ENCODE measurements at places on chromosomes 5 and 9.

DNA sequence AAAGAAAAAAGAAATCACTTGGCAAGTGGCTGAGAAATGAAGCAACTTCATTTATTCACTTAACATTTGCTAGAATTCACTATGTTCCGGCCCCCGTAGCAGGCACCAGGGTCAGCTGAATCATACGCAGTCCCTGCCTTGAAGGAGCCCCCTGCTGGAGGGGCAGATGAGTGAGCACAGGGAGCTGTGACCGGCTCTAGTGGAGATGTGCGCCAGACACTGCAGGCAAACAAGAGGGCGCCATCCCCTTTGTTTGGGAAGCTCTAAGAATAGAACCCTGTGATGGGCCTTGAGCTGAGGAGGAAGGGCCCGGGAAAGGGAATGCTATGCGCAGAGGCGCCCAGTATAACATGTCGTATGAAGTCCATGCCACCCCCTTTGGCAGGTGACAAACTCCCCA is 20.2 kb upstream of the RPL26L1 start:
- no peak for DNase-seq

- no peak for DNase-seq
Observed at GRCh38 chr5:141003031-141003430, 36.8 kb downstream of the PCDHAC2 start.

GRCh38 chr9:93132946-93133680 is 938 bp downstream of the NINJ1 start:
- no peak for DNase-seq

DNA sequence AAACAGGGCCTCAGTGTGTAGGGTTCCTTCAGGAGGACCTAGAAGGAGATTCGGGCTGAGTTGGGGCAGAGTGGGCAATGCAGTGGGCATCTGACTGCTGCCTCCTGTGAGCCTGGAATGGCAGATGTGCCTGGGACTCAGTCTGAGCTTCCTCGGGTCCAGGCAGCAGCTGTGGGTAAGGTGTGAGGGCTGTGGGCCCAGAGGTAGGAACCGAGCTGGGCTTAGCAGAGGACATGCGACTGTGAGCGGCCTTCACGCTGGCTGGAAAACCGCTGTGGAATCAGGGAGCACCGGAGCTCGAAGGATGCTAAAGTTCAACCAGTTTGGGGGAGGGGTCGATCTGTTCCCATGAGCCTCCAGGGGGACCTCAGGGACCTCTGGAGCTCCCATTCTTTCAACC is 137.0 kb downstream of the PAX5 start:
- no peak for DNase-seq

DNA sequence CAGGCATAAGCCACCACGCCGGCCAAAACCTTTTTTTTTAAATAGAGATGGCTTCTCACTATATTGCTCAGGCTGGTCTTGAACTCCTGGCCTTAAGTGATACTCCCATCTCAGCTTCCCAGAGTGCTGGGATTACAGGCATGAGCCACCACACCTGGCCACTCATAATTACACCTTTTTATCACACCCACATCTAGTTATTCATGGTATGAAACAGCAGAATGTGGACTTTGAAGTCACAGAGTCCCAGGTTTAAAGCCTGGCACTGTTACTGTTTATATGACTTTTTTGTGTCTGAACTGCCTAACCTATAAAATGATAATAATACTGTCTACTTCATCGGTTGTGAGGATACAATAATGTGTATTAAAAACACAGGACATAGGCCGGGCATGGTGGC is 23.1 kb downstream of the ZNF346 start:
- DNase-seq: no peak

DNA sequence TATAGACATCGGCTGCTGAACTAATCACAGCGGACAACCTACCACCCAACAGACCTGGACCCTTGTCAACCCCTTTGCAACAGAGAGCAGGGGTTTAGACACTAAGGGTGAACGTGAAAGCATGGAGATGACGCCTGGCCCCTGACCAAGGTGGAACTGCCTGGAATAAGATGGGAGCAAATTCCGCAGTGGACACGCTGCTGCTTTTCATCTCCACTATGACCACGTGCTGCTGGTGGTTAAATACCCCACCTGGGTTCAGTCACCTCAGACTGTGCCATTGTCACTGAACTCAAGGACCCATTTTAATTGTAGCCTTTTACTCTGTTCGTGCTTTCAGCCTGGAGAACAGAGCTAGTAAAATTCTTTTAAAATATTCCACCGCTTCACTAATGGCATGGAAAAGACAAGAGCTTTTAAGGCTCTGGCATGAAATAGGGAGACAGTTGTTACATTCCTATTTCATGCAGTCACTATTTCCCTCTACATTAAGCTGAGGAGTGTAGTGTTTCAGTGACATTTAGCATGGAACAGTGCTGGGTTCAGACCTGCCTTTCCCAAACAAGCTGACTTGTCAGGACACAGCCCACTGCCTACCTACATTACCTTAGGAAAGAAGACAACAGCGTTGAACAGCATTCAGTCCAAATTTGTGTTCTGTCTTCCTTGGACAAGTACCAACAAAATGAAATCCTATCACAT is 96.8 kb downstream of the ANKRD18B start:
- DNase-seq: no peak

- DNase-seq: no peak
Observed at GRCh38 chr5:76450054-76450453, 47.0 kb downstream of the IQGAP2 start.

DNA sequence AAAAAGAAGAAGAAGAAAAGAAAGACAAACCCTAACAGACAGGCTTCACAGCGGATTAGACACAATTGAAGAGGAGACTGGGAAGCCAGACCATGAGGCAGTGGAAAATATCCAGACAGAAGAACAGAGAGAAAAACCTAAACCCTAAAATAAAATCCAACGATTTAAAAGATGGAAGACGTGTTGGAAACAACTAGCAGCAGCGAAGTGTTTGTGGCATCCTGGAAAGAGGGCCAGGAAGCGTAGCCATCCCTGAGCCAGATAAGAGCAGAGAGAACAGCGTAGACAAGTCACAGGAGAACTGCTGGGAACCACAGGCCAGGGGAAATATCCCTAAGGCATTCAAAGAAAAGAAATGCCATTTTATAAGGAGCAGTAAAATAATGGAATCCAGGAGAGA is 39.7 kb upstream of the NKD2 start:
- no peak for DNase-seq

- DNase-seq: no peak
Observed at GRCh38 chr5:98204798-98205197, 568.7 kb upstream of the RGMB start.

GRCh38 chr5:145858959-145859358 is 13.9 kb downstream of the GRXCR2 start:
- DNase-seq: no peak

GRCh38 chr5:40682154-40683017 is 2.7 kb downstream of the PTGER4 start:
- DNase-seq: no peak

DNA sequence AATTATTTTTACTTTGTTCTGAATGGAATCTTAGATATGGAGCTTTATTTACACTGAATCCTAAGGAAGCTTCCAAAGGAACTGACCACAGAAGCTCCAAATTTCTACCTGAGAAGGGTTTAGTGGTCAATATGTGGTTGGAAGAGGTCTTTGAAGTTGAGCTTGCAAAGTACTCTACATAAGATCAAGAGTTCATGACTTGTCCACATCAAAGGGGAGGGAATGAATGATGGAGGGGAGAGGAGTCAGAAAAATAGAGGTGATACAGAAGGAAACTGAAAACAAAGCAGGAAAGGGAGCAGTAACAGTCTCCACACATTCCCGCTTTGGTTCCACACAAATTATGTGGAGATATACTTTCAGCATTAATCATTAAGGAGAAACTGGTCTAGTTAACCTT is 450.9 kb downstream of the HINT1 start:
- no peak for DNase-seq

DNA sequence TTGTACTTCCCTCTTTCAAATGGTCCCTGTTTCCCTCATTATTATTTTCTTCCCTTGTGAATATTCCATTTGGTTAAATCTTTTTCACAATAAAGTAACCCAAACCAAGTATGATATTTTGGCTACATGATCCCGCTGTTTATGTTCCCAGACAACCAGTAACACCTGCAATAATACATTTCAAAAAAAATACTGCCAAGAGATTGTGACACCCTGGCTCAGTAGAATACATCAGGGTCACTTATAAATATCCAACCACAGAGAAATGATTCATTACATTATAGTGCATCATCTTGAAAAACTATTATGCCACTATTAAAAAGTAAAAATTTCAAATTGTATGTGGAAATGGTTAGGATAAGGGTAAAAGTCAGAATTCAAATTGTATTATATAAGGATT is 7.2 kb upstream of the OXCT1 start:
- DNase-seq: no peak

- no peak for DNase-seq
Observed at GRCh38 chr5:33691856-33692255, 199.9 kb downstream of the ADAMTS12 start.

- DNase-seq: no peak
Observed at GRCh38 chr5:32889078-32889477, 178.0 kb downstream of the NPR3 start.

GRCh38 chr5:72452515-72453245 is 54.5 kb downstream of the ZNF366 start:
- DNase-seq: no peak

DNA sequence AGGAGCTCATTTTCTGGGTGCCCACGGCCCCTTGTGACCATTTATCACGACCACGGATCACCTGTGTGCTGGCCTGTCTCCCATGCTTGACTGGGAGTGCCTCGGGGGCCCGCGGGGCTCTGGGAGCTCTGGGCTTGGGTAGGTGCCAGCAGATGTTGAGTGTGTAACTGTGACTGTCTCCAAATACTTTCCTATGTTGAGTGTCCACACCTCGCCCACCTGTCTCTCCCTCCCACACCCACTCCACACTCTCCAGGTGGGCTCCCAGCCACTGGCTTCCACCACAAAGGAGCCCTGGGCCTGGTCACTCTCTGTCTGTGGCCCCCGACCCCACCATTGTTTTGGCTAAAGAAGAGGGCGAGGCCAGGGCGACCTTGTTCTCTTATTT is 196.4 kb downstream of the CDK5RAP2 start:
- no peak for DNase-seq

DNA sequence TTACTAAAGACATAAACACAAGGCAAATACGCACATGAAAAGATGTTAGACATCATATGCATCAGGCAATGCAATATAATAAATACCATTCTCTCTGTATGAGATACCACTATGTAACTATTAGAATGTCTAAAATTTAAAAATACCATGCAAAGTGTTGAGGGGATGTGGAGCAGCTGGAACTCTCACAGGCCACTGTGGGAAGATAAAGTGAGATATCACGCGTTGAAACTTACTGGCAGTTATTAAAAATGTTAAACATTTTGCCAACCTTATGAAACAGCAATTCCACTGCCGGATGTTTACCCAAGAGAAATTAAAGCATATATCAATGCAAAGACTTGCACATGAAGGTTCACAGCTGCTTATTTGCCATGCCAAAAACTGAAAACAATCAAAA is 556.7 kb downstream of the LRRC70 start:
- DNase-seq: no peak

DNA sequence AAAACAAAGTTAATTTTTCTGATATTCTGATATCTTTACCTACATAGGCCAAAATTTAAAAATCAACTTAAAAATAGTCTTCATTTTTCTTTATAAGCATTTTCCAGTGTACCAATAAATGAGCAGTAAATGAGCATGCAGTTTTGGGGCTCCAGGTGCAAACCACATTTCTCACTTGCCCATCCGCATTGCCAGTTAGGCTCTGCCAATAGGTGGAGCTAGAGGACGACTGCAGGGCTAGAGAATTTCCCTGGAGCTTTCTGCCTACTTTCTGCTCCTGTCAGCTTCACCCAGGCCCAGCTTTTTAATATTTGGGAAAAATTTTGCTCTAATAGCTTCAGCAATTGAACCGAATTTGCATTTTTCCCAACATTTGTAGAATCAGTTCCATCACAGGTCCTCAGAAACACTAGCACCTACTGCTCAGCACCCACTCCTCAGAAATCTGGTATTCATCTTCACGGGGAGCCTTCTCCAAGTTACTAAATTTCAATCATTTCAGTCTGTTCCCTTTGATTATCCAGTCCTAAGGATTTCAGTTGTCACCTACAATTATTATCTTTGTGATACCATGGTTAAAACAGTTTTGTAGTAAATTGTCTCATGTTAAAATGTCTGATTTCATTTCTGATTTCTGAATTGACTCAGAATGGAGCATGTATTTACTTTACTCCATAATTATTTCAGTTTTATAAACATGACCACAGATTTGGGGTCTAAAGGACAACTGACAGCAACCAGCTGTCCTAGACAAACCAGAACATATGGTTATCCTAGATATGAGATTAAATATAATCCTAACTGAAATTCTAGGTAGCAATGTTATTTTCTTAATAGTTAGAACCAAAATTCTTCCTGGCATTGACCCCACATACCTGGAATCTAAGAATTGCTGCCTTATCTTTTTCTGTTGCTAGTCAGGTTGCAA is 104.6 kb upstream of the FAM174A start:
- DNase-seq: no peak

DNA sequence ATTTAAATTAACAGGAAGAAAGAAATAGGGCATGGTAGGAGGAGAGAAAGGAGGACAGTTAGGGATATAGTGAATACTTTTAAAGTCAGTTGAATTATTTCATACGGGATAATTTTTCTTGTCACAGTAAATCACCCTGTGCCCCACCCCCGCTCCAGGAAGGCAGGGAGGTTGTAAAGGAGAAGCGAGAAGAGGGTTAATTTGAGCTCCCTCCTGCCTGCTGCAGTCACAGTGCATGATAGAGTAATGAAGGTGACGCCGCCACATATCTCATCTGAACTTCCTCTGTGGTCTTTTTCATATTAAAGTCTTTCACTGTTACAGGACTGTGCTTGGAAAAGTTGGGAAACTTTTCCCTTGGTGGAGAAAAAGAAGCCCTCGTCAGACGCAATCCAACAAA is 896 bp upstream of the PCSK5 start:
- no peak for DNase-seq

DNA sequence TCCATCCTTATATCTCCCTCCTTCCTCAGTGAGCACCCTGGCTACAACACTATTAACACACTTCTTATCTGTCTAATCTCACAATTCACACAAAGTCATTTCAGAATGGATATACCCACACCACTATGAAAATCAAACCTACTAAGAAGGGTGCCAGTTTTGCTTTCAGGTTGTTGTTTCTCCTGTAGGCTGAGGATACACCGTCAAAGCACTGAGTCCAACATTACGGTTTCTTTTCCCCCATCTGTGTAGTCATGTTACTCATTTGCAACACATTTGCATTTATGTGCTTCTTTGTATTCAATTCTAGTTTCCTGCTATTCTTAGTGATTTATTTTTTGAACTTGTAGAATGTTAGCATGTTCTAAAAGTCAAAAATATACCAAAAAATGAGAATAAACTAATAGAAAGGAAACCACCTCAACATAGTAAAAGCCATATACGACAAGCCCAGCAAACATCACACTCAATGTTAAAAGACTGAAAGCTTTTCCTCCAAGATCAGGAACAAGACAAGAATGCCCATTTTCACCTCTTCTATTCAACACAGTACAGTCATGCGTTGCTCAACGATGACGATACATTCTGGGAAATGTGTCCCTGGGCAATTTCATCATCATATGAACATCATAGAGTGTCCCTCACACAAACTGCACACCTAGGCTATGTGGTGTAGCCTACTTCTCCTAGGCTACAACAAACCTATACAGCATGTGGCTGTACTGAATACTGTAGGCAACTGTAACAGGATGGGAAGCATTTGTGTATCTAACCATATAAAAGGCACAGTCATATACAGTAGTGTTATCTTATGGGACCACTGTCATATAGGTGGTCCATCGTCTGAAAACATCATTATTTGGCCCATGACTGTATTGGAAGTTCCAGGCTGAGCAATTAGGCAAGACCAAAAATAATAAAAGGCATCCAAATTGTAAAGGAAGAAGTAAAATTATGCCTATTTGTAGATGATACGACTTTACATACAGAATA is 6.3 kb downstream of the ROR2 start:
- DNase-seq: no peak

- no peak for DNase-seq
Observed at GRCh38 chr9:137030006-137030405, 1.9 kb downstream of the FUT7 start.

All from stimulated activated CD8-positive, alpha-beta memory T cell treated with anti-CD3 and anti-CD28 coated beads, Interleukin-4, amount 100 ng/mL, for 4 hours (primary cell).